Naive B cell (primary cell): ENCODE measurements at places on chromosomes 7 and 10.

- DNase-seq: no peak
Measured at GRCh38 chr10:3464760-3465405, 292.3 kb upstream of the PITRM1 start.

DNA sequence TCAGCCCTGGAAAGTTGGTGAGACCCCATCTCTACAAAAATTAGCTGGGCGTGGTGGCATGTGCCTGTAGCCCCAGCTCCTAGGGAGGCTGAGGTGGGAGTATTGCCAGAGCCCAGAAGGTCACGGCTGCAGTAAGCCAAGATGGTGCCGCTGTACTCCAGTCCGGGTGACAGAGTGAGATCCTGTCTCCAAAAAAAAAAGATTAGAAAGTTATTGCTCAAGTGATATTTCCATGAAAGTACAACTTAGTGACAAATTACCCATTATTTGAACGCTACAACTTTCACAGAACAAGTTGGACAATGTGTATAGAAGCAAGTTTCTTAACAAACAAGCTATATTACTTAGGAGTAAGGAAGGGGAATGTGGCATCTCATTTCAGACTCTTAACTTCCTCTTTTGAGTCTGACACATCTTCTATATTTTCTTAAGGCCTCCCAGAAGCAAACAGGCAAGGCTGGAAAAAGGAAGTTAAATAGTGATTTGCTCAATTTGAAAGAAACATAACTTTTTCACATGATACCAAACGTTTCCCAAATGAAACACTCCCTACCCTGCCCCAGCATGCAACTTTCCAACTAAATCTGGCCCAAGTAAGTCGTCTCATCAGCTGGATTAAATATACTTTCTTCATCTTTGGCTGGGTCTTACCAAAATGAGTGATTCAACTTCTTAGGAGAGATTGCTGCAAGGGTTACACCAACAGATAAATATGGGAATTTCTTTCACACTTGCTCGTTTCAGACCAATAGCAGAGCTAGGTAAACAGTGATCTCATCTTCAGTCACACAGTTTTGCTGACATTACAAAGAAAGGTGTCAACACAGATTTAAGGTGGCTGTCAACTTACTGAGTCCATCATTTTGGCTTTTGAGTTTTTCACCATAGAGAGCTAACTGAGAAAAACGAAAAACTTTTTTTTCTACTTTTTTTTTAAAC is 66.3 kb upstream of the KLF6 start:
- DNase-seq: peak; percentile 53

DNA sequence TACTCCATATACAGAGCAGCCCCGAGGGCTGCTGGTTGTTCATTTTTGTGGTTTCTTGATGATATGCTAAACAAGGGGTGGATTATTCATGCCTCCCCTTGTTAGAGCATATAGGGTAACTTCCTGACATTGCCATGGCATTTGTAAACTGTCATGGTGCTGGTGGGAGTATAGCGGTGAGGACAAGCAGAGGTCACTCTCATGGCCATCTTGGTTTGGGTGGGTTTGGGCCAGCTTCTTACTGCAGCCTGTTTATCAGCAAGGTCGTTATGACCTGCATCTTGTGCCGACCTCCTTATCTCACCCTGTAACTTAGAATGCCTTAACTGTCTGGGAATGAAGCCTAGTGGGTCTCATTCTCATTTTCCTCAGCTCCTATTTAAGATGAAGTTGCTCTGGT is 31.3 kb downstream of the GNAT3 start:
- DNase-seq: no peak

GRCh38 chr10:49171326-49172060 is 16.7 kb downstream of the TMEM273 start:
- DNase-seq: no peak

DNA sequence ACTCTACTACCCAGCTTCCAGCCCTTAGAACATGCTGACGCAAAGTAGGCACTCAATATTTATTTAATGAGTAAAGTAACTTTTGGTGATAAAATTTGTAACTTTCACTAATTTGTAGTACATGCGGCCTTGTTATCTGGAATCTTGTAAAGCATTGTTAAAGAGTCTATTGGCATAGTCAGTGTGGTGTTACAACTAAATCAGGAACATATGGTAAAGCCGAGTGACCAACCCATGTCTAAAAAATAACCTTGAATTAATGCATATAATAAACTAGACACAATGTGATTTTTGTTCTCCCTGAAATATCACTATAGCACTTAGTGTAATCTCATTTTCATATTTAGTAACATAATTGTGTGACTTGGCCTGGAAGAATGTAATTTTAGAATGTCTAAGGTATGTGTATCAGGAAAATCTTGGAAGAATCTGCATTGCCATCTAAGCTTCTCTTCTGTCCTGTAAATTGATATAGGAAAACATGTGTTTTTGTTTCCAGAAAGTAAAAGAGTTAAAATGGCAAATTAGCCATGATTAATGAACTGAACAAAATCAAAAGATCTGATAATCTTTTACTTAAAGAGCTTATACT is 256.7 kb upstream of the GNAI1 start:
- DNase-seq: no peak

DNA sequence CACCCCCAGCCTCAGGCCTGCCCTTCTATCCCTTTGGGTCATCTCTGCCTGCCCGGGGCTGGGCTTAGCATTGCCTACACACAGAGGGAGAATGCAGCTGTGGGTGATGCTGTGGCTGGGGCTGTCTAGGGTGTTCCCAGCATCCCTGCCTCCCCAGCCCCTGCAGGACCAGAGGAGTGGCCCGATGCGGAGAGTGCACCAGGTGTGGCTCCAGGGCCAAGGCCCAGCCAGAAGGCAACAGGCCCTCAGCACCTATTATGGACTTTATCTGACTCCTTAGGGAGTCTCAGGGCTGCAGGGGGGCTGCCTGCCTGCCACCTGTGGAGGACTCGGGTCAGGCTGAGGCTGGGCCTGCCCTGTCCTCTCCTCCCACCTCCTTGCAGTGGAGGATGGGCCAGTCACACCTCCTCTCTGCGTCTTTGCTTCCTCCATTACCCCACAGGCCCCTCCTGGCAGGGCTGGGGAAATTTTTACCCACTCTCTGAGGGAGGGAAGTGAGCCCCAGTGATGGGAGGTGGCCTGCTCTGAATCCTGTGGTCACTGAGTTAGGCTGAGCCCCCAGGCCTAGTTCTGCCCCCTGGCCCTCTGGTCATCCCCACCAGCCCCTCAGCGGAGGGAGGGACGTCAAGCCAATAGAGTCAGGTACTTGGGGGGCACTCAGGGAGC is 92.9 kb upstream of the PCBD1 start:
- no peak for DNase-seq

GRCh38 chr7:82036146-82036886 is 266.5 kb upstream of the HGF start:
- no peak for DNase-seq

DNA sequence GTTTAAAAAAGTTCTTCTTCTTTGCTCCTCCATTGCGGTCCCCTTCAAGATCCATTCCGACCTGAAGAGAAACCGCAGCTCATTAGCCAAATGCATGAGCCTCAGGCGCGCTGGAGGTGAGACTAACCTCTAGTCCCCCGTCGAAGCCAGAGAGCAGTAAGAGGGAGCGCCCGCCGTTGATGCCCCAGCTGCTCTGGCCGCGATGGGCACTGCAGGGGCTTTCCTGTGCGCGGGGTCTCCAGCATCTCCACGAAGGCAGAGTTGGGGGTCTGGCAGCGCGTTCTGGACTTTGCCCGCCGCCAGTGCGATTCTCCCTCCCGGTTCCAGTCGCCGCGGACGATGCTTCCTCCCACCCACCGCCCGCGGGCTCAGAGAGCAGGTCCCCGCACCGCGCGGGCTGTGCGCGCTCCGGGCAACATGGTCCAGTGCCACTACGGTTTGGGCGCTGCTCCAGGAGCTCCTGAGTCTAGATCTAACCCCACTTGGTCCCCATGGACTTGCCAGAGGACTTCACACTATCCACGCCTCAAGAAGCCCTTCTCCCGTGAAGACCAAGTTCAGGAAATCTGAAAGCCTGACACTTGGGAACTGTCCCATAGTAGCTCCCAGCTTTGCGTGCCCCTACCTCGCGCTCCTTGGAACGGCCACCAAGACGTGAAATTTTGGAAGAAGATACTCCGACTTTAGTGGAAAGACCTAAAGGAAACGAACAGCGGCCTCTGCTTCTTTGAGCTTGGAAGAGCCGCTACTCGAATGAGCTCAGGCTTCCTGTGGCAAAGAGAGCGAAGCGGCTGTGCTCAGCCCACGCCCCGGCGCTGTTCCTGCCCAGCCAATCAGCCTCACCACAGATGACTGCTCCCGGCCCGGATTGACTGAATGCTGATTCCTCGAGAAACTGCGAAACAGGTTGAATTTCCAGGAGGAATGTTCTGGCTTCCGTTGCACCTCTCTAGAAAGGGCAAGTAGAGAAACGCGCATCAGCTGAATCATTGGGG is at the start of gene ABCB1:
Gene ABCB1 (minus strand): TSS at position 755 of the 995 bp plus-strand sequence. CDS start 700 bp downstream, at position 55.
- DNase-seq: peak; percentile 47

GRCh38 chr10:113335592-113335991 is 217.3 kb upstream of the HABP2 start:
- no peak for DNase-seq

DNA sequence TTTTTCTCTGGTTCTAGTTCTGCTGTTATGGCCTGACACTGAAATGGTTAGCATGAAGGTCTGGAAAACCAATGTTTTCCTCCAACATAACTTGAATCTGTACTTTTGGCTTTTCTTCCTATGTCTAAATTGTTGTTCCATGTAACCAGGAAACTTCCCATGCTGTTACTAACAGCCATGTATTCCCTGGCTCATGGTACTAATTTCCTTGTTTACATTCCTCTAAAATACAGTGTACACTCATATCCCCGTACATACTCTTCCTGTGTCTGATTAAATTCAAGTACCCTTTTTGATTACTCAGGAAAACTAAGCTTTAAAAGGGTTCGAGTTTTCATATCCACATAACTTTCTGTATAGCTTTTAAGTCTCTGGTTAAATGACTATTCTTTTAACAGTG is 12.3 kb upstream of the ACSM6 start:
- no peak for DNase-seq

DNA sequence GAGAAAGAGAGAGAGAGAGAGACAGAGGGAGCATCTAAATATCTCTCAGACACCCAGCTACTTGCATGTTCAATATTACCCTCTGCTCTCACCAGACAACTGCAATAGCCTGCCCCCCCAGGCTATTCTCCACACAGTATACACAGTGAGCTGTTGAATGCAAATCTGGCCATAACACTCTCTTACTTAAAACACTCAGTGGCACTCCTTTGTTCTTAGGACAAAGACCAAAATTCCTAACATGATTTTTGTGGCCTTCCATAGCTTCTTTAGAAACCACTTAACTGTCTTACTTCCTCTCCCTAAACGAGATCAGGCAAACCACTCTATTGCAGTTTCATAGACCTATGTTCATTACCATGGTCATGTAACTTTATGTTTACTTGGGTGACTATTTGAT is 903.6 kb upstream of the AUTS2 start:
- no peak for DNase-seq

DNA sequence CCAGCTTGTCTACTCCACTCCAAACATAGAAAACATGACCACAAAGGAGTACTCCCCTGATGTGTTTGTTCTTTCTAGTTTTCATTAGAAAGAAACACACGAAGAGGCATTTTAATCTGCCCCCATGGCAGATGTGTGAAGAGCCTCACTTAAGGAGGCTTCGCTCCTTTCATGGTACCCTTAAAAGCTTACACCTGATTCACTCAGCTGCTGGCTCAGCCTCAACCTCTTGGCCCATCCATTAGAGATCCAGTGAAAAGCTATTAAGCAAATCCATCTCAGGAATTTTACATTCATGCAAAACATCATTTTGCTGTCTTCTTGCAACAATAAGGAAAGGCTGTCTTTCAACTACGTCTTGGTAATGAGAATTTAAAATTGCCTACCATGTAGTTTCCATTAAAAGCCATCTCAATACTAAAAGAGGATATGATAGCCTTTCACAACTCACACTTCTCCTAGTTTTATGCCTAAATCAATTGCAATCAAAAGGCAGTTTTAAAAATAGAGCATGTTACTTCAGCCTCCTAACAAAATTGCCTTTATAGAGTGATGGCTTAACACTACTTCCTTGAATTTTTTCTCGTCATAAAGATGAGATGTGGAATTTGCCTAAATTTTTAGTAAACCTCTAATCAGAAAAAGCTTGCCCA is 22.7 kb downstream of the MACC1 start:
- DNase-seq: no peak

- DNase-seq: no peak
Measured at GRCh38 chr7:142873281-142873784, 12.2 kb downstream of the TRPV6 start.

DNA sequence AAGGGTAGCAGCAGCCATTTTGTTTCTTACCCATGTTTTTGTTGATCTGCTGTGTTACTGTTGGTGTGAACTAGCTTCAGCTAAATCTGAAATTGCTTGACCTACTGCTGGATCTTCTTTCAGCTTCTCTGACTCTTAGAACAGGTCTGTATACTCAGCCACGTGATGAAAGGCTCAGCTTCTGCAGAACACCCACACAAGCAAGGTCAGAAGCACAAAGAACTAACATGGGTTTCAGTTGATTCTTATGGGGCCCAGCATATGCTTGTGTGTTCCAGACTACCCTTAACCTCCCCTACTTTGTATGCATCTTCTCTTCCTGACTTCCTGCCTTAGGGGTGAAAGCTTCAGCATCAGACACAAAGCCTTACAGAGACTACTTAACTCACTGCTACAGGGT is 186.8 kb downstream of the HGF start:
- DNase-seq: no peak

DNA sequence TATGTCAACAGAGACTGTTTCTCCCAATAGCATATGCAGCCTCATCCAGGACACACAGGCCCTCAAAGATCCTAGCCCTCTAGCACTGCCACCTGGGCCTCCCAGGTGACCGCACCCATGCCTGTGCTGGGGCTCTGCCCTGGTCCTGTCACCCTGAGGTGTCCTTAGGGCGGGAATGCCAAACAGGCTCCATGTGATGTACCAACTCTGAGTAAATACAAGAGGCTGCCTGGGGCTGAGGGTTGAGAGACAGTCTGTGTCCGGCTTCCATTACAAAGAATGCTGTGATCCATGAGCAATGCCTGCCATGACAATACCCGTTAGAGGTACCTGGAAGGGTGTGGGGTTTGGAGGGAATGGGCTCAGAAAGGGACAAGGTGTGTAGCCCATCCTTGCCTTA is 83.0 kb upstream of the KAT6B start:
- DNase-seq: no peak

- no peak for DNase-seq
Measured at GRCh38 chr10:77281719-77282118, 355.9 kb downstream of the KCNMA1 start.

DNA sequence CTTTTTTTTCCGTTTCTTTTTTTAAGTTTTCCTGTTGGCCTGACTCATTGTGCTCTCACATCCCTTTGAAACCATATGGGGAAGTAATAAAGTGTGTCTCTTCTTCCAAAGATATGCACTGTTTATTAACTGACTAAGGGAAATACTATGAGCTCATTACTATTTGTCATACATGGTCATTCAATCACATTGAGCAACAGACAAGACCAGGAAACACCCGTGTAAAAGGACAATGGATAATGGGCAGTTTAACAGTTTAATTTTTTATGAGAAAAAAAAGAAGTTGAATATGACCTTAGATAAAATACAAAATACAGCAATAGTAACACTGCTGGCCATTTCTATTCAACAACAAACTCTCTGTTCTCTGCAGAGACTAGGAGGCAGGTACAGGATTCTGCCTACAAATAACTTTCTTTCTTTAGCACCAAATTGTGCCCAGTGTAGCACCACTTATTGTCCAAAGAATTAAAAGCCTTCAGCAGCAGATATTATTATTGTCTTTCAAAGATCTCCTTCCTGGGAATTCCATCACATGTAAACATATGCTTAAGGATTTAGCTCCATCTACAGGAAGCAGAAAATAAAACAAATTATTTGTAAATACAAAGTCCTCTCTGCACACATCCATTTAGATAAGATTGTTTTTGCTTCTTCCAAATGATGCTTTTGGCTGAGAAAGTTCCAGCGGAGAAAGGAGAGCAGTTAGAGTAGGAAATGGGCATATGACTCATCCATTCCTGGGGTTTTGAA is 55.0 kb upstream of the AKR1E2 start:
- DNase-seq: no peak
